ENCODE measurements at places on chromosomes 2 and 18.

DNA sequence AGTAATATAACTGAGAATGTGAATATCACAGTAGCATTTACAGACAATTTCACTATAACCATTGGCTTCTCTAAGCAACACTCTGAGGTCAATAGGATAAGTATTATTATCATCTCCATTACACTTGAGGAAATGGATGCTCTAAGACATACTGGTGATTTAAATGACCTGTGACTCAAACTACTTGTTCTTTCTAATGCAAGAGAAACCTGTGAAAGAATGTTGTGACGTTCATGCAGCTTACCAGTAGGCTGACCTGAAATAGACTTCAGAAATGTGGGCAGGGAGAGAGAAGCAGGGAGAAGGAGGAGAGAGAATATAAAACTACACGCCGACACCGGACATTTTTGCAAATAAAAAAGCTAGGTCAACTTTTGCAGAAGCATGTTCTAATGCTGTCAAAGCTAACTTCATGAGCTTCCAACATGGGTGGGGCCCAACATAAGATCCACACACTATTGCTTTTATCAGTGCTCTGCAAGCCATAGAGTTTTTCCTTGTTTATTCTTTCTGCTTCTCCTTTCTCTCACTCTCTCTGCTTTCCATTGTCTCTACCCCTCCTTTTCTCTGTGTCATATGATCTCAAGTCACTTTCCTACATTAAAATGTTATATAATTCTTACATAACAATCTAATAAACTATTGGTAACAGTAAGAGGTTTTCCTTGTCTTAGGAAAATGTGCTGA is 217.6 kb upstream of the FN1 start:
- DNase-seq, result no peak

DNA sequence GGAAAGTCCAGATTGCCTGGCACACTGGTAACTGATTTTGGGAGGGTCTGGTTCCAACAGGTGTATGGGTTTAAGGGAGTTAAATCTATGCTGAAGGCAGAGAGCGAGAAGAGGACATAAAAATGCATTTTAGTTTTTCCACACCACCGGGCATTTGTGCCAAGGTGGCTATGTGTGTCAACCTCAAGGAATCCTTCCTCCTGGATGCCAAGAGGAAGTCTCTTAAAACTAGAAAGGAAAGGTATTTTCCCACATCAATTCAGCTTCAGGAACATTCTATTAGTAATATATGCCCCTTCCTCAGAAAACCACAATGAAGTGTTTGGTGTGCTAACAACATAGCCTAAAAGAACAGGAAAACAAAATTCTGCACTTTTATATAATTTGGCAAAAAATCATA is 5.4 kb upstream of the GAREM1 start:
- no peak for DNase-seq

DNA sequence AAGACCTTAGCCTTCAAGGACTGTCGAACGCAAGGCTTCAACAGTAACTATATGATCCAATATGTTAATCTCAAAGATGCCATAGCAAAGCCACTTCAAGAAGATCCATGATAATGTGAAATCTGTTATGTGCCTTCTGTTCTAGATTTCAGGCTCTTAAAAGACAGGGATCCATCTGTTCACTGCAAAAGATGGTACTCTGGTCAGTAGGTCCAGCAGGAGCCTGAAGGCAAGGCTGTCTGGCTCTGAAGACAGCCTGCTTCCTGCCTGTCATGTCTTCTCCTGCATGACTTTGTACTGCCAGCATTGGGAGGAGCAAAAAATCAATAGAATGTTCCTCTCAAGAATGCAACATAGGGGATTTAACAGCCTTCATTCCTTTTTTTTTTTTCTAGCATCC is 270.8 kb upstream of the PARD3B start:
- DNase-seq, result no peak

DNA sequence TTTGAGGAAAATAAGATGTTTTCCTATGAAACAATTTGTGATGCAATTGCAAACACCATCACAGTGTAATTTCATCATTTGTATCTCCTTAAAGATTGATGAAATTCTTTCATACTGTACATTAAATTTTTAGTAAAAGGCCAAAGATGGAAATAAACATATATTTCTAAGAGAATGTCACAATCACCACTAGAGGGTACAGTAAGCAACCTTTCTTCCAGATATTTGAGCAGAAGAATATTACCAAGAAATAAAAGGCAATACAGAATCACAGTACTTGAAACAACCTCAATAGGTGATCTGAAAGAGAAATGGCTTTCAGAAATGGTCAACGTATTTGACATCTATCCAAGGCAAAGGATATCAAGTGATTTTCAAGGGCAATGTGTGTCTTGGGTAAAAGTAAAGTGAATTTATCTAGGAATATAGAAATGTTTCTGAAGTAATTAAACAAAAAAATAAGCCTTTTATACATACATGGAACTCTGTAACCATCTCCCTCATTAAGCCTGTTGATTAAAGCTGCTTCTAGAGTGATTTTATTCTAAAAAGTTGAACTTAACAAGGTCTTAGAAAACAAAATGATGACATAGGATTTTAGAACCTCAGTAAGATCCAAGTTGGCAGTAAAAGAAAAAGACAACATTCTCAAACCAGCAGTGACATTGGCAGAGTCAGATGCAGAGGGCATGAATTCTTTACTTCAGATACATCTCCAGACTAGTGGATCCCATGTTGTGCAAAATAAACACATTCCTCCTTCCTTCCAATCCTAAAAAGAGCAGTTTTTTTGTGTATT is 90.3 kb upstream of the SESTD1 start:
- no peak for DNase-seq

DNA sequence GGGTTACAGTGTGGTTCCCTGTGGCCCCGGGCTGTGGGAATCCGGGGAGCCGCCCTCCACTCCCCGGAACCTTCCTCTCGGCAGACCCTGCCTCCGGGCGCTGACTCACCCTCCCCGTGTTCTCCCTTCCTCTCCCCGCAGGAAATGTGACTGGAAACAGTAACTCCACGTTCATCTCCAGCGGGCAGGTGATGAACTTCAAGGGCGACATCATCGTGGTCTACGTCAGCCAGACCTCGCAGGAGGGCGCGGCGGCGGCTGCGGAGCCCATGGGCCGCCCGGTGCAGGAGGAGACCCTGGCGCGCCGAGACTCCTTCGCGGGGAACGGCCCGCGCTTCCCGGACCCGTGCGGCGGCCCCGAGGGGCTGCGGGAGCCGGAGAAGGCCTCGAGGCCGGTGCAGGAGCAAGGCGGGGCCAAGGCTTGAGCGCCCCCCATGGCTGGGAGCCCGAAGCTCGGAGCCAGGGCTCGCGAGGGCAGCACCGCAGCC is 59.5 kb downstream of the TNFRSF11A start:
- no peak for DNase-seq

- DNase-seq, result no peak
These were observed 24.4 kb downstream of the NFE2L2 start for GRCh38 chr2:177239932-177240630.

- DNase-seq, result no peak
These were observed 45.4 kb upstream of the LRATD1 start for GRCh38 chr2:14587119-14587518.

DNA sequence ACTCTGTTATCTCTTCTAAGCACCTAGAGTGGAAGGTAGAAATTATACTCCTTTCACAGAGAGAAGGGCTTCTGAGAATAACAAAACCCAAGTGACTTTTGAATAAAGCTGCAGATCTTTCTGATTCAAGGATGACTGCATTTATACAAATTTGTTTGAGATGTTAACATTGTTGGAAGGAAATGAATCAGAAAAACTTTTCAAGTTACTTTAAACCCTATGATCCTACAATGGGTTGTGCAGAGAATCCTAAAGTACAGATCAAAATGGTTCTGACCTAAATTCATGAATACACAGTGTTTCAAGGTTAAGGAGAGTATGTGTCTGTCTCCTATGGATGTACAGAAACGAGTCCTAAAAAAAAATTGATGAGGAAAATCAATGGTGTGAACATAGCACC is 1.8 kb downstream of the RFTN2 start:
- no peak for DNase-seq

GRCh38 chr2:240320204-240320993 is 115.1 kb upstream of the GPC1 start:
- no peak for DNase-seq

- no peak for DNase-seq
These were observed 149.4 kb upstream of the SLC1A4 start for GRCh38 chr2:64839844-64840243.

DNA sequence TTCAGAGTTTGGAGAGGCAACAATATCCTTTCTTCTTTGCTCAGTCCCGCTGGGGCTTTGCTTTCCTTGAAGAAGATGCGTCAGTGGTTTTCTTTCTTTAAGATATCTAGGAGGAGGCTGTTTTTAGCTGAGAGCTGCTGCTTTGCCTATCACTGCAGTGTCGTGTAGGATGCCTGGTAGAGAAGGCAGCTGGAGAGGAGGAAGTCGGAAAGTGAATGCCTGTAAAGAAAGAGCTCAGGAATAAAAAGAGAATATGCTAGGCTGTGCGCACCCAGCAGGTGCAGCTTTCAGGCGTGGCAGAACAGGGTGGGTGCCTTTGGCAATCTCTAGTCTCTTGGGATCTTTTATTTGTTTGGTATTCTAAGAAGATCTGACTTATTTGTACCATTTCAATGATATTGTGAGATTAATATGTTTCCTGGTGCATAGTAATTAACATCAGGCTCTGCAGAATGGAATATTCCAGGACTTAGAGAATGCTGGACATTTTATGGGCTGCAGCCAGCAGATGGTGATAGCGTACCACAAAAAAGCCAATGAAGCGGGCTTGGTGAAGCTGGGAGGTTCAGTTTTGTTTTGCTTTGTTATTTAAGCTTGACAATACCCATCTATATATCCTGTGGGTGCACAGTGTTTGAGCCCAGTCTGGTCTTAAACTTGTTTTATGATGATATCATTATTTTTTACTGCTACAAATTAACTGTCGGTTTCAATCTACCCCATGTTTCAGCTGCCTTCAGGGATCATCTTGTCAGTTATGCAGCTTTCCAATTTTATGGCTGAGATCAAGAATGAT is 34.9 kb downstream of the CAVIN2 start:
- DNase-seq, result peak; percentile 63

GRCh38 chr2:135688978-135689377 is 52.7 kb upstream of the UBXN4 start:
- no peak for DNase-seq

- DNase-seq, result no peak
These were observed 6.2 kb upstream of the DAPL1 start for GRCh38 chr2:158788951-158789350.

- no peak for DNase-seq
These were observed 190.8 kb downstream of the TMEM247 start for GRCh38 chr2:46669996-46670793.

DNA sequence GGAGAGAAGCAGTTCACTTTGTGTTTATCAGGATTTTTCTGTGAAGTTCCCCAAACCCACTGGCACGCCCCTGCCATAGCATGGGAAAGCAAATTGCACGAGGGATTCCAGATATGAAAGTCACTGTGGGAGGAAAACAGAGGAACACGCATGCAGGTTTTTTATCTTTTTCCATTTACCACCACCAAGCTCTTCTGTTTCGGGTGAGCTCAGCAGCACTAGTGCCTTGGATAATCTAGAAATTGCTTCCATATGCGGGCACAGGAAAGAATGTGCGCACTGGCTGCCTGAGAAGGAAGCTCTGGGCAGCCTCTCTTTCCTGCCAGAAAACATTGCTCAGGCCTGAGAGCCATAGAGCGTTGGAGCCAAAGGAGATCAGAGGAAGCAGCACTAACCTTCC is 65.9 kb upstream of the WIPF1 start:
- no peak for DNase-seq

- no peak for DNase-seq
These were observed 463 bp upstream of the ALPP start for GRCh38 chr2:232377841-232378734.

GRCh38 chr2:159497256-159497655 is 119.1 kb downstream of the BAZ2B start:
- DNase-seq, result peak; percentile 37

- DNase-seq, result no peak
These were observed 81.6 kb downstream of the CDK15 start for GRCh38 chr2:201887773-201888425.

- no peak for DNase-seq
These were observed 32.2 kb upstream of the AMMECR1L start for GRCh38 chr2:127917916-127918315.

DNA sequence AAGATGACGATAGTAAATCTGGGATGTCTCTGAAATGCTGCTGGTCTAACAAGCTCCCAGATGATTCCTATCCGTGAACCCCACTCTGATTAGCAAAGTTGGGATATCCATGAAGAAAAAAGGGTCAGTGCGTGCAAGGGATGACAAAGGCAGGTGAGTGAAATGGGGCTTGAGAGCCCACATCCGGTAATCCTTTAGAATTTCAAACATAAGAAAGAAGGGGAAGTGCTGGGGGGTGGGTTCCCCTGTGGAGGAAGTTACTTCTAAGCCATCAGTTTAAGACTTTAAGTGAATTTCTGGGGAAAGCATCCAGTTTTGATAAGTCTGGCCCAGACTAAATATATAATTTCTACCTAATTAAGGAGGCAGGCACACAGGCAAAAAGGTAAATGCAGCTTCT is 209.5 kb downstream of the DPP10 start:
- DNase-seq, result no peak

Measured in erythroblast (primary cell).